ENCODE measurements at places on chromosomes 2 and 18.

- no peak for DNase-seq
Measured at GRCh38 chr2:48601349-48601748, 16.3 kb upstream of the GTF2A1L start.

DNA sequence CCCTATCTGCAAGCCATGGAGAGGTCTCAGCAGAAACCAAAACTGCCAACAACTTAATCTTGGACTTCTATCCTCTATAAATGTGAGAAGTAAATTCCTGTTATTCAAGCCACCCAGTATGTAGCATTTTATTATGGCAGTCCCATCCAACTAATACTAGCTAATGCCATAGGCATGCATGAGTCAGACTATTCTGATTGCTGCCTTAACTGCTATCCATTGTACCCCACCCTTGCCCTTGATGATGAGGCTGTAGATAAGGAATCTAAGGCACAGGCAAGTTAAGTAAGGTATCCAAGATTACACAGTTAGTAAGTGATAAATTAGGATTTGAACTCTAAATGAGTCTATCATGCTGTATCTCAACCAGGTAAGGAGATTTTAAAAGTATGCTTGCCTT is 223.0 kb downstream of the UBE2E3 start:
- no peak for DNase-seq

GRCh38 chr2:134869946-134870736 is 31.7 kb downstream of the ACMSD start:
- no peak for DNase-seq

DNA sequence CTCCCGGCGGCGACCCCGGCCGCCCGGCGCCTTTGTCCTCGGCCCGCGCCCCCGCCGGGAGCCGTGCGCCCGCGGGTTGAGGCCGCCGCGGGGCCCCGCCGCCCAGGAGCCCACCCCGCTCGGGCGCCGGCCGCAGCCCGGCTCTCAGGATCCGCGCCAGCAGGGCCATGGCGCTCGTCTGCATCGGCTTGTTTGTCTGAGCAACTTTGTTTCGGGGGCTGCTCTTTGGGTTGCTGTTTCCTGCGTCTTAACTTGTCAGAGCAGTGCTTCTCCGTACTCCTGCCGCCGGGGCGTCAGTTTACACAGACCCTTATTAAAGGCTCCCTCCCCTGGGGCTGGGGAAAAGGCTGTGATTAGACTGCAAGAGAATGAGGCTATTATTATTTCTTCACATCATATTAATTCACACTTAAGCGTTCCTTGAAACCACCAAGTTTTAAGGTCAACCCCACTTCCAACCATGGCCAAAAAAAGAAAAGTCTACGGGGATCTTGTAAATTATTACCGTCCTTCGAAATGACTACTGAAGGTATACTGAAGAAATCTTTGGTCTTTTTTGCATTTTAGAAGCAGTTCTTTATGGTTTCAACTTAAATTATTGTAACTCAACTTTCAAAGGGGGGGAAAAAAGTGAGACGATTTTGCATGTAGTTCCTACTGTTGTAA is at the start of gene CYP27C1:
CYP27C1 (minus strand) TSS at position 198 of the 666 bp plus-strand sequence; CDS start at position 169, 29 bp downstream.
- no peak for DNase-seq

DNA sequence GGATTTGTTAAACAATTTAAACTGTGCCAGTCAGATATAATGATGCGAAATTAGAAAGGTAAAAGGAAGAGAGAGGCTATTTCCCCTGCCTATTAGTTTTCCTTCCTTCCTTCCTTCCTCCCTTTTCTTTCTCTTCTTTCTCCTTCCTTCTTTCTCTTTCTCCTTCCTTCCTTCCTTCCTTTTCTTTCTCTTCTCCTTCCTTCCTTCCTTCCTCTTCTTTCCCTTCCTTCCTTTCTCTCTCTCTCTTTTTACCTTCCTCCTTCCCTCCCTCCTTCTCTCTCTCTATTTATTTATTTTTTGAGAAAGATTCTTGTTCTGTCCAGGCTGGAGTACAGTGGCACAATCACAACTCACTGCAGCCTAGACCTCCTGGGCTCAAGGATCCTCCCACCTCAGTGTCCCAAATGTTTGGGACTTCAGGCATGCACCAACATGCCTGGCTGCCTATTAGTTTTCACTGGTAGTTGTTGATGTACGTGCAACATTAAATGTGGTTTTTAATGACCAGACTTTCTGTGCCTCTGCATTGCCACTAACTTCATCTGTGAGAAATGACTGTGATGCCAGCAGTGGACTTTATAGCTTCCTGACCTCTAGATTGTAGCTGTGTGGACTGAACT is 48.7 kb upstream of the NFE2L2 start:
- no peak for DNase-seq

DNA sequence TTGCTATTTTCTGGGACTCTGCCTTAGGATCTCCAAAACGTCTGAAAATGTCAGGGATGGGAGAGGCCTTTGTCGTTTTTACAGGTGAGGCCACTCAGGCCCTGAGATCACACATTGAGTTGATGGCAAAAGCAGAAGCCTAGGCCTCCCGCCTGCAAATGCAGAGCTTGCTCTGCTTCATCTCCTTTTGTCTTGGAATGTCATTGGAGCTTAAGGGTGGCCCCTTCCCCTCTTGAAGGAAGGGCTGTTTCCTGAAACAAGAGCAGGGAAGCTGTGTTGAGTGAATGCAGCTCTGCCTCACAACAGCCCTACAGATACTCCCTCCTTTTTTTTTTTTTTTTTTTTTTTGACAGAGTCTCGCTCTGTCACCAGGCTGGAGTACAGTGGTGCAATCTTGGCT is 123.5 kb downstream of the GLI2 start:
- DNase-seq, result no peak

DNA sequence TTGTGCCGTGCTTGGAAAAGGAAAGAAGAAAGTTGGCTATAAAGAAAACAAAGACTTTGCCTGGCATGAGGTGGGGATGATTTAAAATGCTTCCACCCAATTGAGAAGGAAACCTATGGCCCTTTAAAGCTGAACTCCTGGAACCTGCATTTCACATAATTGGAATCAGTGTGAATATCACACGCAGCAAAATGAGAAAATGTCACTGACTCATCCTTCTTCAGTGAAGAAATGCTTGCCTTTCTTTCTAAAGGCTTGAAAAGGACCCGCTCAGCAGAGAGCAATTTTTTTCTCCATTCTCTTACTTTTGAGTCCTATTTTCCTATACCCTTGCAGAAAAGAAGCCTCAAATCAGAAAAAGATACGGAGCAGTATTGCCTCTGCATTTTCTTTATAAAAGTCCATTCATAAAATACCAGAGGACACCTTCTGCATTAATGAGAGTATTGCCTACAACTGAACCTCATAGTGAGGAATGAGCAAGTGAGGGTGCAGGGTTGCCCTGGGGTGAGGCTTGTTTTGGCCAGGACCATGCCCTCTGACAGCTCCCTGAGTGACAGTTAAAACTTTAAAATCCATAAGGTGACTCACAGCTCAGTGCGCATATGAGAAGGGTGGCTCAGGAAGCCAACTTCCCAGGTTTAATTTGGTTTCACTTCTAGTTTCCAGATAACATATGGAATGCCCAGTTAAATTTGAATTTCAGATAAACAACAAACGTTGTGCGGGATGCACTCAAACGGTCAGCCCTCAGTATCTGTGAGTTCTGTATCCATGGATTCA is 191.9 kb upstream of the GYPC start:
- no peak for DNase-seq

DNA sequence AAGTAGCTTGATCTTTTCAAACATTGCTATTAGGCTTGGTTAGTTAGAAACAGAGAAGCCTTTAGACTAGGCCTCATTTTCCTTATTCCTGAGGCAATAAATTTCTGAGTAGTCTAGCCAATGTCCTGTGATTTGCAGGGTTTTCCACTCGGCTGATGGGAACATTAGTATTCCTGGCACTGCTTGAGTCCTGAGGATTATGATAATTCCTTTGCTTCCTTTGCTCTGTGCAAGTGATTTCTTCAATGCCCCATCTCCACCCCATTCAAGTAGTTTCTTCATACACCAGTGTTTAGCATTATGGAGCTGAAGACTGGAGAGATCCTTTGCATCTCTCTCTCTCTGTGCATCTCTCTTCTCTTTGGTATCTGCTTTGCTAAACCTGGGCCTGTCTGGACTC is 14.3 kb upstream of the SLC4A10 start:
- no peak for DNase-seq

DNA sequence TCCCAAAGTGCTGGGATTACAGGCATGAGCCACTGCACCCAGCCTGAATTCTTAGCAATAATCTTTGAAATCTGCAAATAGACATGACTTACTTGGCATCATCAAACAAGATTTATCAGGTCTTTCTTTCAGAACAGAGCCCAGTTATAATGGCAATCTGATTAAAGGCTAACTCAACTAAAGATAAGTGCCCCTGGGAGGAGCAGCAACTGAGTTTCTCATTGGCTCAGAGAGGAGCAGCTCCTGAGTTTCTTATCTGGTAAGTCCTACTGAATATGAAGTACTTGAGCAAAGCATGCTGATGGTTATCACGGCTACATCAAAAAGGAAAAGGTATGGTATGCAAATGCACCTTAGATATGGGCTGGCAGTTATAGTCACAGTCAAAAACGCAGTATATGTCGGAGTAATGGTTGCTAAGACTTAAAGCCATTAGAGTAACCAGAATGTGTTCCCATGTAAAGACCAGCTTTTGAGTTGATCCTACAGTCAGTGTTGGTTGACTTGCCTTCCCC is 15.0 kb upstream of the AP1S3 start:
- no peak for DNase-seq

GRCh38 chr2:160351956-160352355 is 141.7 kb downstream of the RBMS1 start:
- DNase-seq, result no peak

DNA sequence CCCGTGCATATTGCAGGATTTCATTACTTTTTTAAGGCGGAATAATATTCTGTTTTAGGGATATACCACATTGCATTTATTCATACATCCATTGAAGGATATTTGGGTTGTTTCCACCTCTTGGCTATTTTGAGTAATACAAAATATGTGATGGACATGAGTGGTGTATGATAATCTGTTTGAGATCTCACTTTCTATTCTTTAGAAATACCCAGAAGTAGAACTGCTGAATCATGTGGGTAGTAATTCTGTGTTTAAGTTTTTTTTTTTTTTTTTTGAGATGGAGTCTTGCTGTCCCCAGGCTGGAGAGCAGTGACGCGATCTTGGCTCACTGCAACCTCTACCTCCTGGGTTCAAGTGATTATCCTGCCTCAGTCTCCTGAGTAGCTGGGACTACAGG is 201.4 kb downstream of the NYAP2 start:
- no peak for DNase-seq

- DNase-seq, result no peak
Measured at GRCh38 chr2:62489162-62489561, 16.8 kb downstream of the TMEM17 start.

GRCh38 chr2:30178618-30179434 is 32.0 kb downstream of the YPEL5 start:
- no peak for DNase-seq

DNA sequence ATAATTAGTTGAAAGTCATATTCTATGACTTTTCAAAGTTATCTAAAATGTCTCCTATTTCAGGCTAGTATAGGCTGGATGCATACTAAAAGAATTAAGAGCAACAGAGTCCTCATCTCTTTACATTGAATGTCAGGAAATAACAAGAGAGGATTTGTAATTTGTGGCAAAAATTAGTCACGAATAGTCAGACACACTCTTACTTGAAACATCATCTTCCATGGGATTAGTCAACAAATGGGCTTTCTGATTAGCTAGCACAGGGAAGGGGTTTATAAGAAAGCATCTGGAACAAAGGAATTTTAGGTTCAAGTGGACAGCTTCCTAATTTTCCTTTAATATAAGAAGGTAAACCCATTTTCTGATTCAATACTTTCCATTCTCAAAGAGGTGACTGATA is 330.3 kb upstream of the MEX3C start:
- no peak for DNase-seq
